ENCODE measurements at places on chromosomes 11 and 22.

GRCh38 chr11:86072211-86072610 is 3.3 kb upstream of the PICALM start:
- DNase-seq, result peak; percentile 25

DNA sequence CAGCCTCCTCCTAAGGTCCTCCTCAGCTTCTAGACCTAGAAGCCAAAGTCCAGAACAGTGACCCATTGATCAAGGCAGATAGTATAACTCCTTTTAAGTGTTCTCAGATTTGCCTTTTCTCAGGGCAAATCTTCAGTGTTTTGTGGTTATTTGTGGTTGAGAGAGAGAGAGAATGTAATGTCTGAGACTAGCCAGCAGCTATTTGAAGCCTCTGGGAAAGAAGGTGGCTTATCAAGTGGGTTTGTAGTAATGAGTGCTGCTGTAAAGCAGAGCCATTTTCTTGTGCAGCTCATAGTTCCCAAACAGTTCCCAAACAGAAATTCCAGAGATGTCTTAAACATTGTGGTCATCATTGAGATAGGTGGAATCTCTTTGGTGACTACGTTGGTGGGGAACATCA is 89.5 kb downstream of the RNF169 start:
- no peak for DNase-seq

GRCh38 chr11:111114091-111114490 is 131.4 kb upstream of the POU2AF2 start:
- no peak for DNase-seq

GRCh38 chr11:66247295-66247694 is 21.1 kb upstream of the RAB1B start:
- no peak for DNase-seq

- DNase-seq, result peak; percentile 75
Measured at GRCh38 chr22:38766076-38766777, 10.4 kb upstream of the SUN2 start.

DNA sequence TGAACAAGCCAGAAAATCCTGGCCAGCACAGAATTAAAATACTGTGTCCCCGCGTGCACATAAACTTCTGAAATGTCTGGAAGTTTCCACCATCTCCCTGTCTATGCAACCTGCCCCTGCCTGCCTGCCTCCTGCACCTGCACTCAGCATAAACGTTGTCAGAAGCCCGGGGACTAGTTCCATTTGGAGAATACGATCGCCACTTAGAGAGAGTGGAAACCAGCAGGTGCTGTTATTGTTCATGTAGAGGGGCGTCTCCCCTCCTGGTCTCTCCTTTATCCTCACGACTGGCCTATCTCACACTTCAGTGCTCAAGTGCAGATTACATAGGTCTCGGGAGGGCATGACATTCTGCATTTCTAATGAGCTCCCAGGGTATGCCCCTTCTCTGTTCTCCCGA is 35.6 kb downstream of the MPPED1 start:
- no peak for DNase-seq

Data from EL (cell line).